ENCODE measurements at places on chromosomes 2 and 18. TPM values are rescaled to one million over a fixed set of nuclear protein-coding genes. Genes with fewer than 3 reads are reported as not detected.

Gene ACMSD
- not detected for total RNA-seq

Gene TIMM21
- total RNA-seq = 23.8 TPM

Gene TMSB10
- 5,491 TPM for total RNA-seq

Gene PPP1R1C
- total RNA-seq = not detected

Gene NR4A2
- 1.7 TPM for total RNA-seq

Gene SCYGR4
- total RNA-seq = not detected

Gene ACOXL
- total RNA-seq = 0.15 TPM
